ENCODE measurements at places on chromosomes 2 and 18. TPM values are rescaled to one million over a fixed set of nuclear protein-coding genes. Genes with fewer than 3 reads are reported as not detected.

Gene ROCK2
- 5.8 TPM for polyA plus RNA-seq

Gene ACMSD
- not detected for polyA plus RNA-seq

Gene LOXHD1
- polyA plus RNA-seq, result not detected

Gene C1GALT1C1L
- 0.42 TPM for polyA plus RNA-seq

Gene TCF7L1
- polyA plus RNA-seq, result 3.1 TPM

Gene REG1B
- not detected for polyA plus RNA-seq

Gene SPOPL
- polyA plus RNA-seq, result 8.6 TPM

Gene NYAP2
- not detected for polyA plus RNA-seq

Gene SCN3A
- polyA plus RNA-seq, result 0.01 TPM

Gene FSIP2
- 0.29 TPM for polyA plus RNA-seq

Gene LYG2
- polyA plus RNA-seq, result 0.48 TPM

Gene RABL2A
- 10.6 TPM for polyA plus RNA-seq

Gene RBMS1
- polyA plus RNA-seq, result 60.1 TPM

Gene PAIP2B
- 0.61 TPM for polyA plus RNA-seq

Gene POTEC
- not detected for polyA plus RNA-seq

Gene COL3A1
- polyA plus RNA-seq, result 0.03 TPM

Gene ASB3
- polyA plus RNA-seq, result 10.4 TPM

Gene DTNA
- polyA plus RNA-seq, result 2.6 TPM

Gene CNGA3
- not detected for polyA plus RNA-seq

Gene GRB14
- 3.8 TPM for polyA plus RNA-seq

Gene TFCP2L1
- polyA plus RNA-seq, result 62.2 TPM

Gene SLC11A1
- polyA plus RNA-seq, result 0.51 TPM

Gene FNDC4
- polyA plus RNA-seq, result 27.8 TPM

Gene SP9
- not detected for polyA plus RNA-seq

Gene CHRND
- not detected for polyA plus RNA-seq

Gene AQP12B
- not detected for polyA plus RNA-seq

Gene LIMS4
- polyA plus RNA-seq, result 0.29 TPM

Gene ADRA2B
- 0.05 TPM for polyA plus RNA-seq

Gene MFSD2B
- polyA plus RNA-seq, result not detected

Gene RALBP1
- polyA plus RNA-seq, result 51.2 TPM

Gene IL1F10
- 0.09 TPM for polyA plus RNA-seq

Gene IL1RL1
- 0.09 TPM for polyA plus RNA-seq

Gene ZC3H6
- polyA plus RNA-seq, result 0.58 TPM

Gene OR6B2
- not detected for polyA plus RNA-seq

Gene EVX2
- polyA plus RNA-seq, result not detected

Gene HIBCH
- polyA plus RNA-seq, result 7.7 TPM

Gene TWIST2
- polyA plus RNA-seq, result 23.2 TPM

Gene GAD1
- polyA plus RNA-seq, result 0.79 TPM

Gene ITPRIPL1
- polyA plus RNA-seq, result 0.17 TPM

Gene HOXD1
- polyA plus RNA-seq, result not detected

Gene PNPT1
- polyA plus RNA-seq, result 10.8 TPM

Gene RFTN2
- not detected for polyA plus RNA-seq

Gene DPP10
- polyA plus RNA-seq, result not detected

Gene C1QL2
- not detected for polyA plus RNA-seq

Gene LYPD6B
- 0.29 TPM for polyA plus RNA-seq

Gene CAPN14
- 0.20 TPM for polyA plus RNA-seq

Gene NDC80
- polyA plus RNA-seq, result 16.9 TPM

Gene RPRM
- not detected for polyA plus RNA-seq

Gene LIMS3
- 0.43 TPM for polyA plus RNA-seq

Gene DSC3
- polyA plus RNA-seq, result 50.2 TPM

Gene ITGAV
- polyA plus RNA-seq, result 45.5 TPM

Gene LYPD6
- 0.07 TPM for polyA plus RNA-seq

Gene RAPH1
- polyA plus RNA-seq, result 6.1 TPM

Gene FAHD2B
- polyA plus RNA-seq, result 9.0 TPM

Gene ABCB11
- polyA plus RNA-seq, result not detected

Gene VAPA
- polyA plus RNA-seq, result 225 TPM

Gene ITGB6
- 162 TPM for polyA plus RNA-seq

Gene SEMA4C
- 6.9 TPM for polyA plus RNA-seq
